ENCODE measurements at places on chromosomes 6 and 20. TPM values are rescaled to one million over a fixed set of nuclear protein-coding genes. Genes with fewer than 3 reads are reported as not detected.
A peak's percentile ranks its signal among the peaks of the same experiment; 100 is the strongest.

SHLD1 gene
- total RNA-seq, result 5.2 TPM

OVOL2 gene
- total RNA-seq, result not detected

LGSN gene
- total RNA-seq, result not detected

TPBG gene
- total RNA-seq, result 20.1 TPM

DEFB132 gene
- total RNA-seq, result not detected

PIGU gene
- total RNA-seq, result 10.1 TPM

TDRD6 gene
- 1.0 TPM for total RNA-seq

DSP gene
- 6.3 TPM for total RNA-seq

DNA sequence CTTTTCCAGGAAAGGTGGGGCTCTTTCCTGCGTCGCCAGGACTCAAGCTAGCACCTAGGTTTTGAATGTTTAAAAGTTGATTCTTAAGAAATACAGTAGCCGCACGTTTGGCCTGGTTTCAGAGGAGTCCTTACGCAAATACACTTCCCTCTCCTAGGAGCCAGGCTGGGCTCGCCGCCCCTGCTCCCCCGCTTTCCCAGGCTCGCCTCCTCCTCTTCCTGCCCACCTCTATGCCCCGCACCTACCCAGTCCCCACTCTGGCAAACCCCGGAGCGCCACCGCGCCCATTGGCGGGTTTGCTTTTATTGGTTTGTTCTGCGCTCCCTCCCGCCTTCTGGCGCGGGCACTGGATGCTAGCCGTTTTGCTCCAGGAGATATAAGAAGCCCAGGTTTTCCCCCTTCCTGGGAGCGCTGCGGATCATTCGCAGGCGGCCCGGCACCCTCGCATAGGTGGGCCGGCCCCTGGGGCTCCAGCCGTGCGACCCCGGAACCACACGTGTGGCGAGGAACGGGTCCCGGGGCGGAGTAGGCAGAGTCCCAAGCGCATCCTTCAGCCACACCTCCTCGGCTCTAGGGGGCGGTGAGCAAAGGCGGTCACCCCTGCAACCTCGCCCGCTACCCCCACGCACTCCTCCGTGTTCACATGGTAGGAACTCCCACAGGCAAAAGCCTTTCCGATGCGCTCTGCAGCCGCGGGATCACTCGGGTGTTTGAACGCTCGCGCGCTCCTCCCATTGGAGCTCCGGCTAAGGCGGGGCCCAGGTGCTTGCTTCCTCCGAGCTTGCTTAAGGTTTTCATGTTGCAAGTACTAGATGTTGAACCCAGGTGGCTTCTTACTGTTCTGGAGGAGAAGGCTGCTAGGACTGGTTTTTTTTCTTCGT lies 119.0 kb downstream of the RTN4IP1 start:
- peak; percentile 81 for DNase-seq

DNA sequence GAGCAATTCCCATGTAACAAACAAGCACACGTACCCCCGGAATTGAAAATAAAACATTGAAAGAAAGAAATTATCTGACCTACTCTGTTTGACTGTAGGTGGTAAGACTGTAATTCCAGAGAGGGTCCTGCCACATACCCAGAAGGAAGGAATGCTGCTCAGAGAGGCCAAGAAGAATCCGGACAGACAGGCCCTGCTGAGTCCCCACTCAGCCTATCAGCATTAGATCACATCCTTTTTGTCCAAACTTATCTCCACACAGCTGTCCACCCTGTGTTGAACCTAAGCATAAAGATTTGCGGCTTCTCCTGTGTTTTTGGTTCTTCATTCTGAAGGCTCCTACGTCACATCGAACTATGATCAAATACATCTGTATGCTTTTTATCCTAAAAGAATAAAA lies 591.9 kb downstream of the QKI start:
- no peak for DNase-seq

DNA sequence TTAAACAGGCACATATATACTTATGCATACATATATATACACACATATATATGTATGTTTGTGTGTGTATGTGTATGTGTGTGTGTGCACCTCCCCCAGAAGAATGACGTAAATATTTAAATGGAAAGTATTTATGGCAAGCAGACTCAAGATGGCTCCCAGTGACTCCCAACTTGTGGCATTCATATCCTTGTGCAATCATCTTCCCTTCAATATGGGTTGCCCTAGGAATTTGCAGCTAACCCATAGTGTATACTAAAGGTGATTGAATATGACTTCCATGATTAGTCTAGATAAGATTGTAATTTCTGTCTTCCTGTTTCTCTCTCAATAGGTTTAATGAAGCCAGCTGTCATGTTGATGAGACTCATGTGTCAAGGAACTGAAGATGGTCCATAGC lies 127.6 kb downstream of the TRDN start:
- DNase-seq, result no peak

- no peak for DNase-seq
Measured at GRCh38 chr6:24621626-24622289, 24.2 kb downstream of the KIAA0319 start.

DNA sequence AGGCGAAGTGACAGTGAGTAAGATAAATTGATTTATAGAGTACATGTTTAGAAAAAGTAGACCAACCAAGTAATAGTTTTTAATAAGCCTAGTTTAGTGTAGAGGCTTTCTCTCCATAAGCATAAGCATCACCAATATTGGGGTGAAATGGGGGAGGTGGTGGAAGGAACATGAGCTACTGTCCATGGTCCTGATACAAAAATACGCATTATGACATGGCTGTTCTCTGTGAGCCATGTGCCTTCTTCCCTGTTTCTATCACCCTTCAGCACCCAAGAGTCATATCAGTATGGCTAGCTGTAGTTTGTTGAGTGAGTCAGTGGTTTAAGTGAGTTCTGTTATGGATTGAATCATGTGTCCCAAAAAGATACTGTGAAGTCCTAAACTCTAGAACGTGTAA lies 150.8 kb downstream of the EDN1 start:
- no peak for DNase-seq

- DNase-seq, result no peak
Measured at GRCh38 chr6:113578691-113579090, 278.5 kb upstream of the MARCKS start.

DNA sequence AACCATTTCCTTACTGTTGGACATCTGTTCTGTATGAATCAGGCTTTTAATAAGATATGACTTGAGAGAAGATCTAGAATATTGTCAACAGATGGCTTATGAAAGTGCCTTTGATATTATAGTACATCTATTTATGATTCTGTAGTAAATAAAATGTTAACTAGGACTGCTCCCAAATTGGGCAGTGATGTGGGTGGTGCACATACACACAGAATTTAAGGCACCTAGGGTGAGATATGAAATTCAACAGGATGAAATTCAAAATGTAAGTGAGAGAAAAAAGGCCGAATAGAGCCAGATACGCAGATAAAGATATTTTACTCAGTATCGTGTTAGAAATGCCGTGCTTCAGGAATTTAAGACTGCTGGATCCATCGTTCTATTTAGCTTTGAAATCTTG lies 26.3 kb downstream of the FAM50B start:
- no peak for DNase-seq

DNA sequence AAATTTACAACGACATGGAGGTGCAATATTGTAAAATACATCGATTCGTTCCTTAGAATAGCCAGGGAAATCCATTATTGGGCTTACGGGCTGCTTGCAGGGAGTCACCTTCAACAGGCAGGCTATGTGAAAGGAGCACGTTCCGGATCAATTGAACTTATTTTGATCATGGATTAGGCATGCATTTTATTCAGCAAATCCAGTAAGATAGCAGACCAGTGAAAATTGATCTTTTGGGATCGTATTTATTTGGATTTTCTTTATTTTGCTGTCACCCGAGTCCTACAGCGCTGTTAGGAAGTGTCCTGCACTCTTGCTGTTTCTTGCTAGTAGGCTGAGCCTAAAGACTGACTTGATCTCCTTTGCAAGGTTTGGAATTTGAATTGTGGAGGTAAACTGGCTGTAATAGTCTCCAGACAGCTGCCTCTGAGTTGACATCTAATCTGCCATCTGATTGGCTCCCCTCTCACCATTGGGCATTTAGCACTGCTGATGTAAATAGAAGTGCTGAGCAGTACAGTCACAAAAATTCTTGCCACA lies 3.0 kb downstream of the ARID1B start:
- DNase-seq, result no peak

DNA sequence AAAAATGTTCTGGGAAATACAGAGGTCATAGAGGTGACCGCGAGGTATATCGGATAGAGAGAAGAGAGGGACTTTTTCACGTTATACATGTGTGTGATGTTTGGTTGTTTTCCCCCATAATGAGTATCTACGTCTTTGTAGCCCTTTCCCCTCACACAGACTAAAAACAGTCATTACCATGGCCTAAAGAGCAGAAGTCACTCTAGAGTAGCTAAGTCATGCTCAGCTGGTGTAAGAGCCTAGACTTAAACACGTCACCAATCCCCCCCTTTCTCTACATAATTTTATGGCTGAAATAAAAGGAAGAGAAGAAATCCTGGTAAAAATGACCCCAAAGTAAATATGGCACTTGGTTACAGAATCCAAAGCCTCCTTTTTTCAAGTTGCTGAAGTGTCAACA lies 6.0 kb upstream of the BEND3 start:
- no peak for DNase-seq

DNA sequence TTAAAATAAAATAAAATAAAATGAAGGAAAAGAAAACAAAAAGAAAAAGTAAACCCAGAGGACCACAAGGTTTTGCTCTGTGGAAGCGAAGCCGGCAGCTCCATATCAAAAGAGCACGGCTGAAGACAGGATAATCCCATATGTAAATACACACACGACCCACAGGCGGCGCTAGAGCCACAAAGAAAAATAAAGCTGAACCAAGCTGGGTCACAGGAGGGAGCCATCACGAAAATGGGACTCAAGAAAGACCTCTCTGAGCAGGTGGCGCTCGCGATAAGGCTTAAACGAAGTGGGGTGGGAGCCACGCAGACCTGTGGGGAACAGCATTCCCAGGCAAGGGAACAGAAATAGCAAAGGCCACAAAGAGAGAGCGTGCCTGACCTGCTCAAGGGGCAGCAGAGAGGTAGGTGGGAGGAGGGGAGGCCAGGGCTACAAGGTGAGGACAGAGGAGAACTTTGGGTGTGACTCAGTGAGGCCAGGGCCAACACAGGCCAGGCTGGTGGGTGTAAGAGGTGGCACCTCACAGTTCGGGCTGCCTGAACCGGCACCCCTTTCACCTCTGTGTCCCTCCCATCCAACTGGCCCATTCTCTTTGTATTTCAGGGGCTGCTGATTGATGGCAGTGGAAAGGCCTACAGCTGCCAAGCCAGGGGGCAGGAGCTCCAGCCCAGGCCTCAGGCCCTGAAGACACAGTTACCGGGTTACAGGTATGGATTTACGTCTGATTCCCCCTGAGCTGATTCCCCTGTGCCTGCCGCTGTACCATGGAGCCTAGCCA lies 26.0 kb downstream of the PTGIS start:
- DNase-seq, result peak; percentile 90

- DNase-seq, result no peak
Measured at GRCh38 chr6:107192830-107193229, 77.5 kb upstream of the BEND3 start.

- DNase-seq, result no peak
Measured at GRCh38 chr6:107600936-107601335, 111.0 kb downstream of the SOBP start.

GRCh38 chr6:34055223-34055933 lies 90.5 kb downstream of the GRM4 start:
- no peak for DNase-seq

GRCh38 chr6:105594821-105595220 lies 191.9 kb upstream of the PREP start:
- DNase-seq, result no peak
